ENCODE measurements at places on chromosomes 6 and 20.

DNA sequence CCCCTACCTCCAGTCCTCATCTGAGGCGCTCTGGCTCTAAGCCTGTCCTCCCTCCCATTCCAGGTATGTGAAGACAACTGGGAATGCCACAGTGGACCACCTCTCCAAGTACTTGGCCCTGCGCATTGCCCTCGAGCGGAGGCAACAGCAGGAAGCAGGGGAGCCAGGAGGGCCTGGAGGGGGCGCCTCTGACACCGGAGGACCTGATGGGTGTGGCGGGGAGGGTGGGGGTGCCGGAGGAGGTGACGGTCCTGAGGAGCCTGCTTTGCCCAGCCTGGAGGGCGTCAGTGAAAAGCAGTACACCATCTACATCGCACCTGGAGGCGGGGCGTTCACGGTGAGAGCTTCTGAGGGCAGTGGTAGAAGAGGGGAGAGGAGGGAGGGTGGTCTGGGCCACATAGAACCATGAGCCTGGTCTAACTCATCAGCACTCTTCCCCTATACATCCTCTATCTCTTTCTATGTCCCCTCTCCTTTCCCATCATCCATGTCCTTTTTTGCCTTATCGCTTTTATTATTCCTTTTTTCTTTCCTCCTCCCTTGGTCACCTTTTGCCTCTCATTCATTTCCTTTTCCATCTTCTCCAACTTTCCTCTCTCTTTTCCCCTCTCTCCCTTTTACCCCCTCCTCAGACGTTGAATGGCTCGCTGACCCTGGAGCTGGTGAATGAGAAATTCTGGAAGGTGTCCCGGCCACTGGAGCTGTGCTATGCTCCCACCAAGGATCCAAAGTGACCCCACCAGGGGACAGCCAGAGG is 3.5 kb downstream of the RING1 start:
- no peak for DNase-seq

DNA sequence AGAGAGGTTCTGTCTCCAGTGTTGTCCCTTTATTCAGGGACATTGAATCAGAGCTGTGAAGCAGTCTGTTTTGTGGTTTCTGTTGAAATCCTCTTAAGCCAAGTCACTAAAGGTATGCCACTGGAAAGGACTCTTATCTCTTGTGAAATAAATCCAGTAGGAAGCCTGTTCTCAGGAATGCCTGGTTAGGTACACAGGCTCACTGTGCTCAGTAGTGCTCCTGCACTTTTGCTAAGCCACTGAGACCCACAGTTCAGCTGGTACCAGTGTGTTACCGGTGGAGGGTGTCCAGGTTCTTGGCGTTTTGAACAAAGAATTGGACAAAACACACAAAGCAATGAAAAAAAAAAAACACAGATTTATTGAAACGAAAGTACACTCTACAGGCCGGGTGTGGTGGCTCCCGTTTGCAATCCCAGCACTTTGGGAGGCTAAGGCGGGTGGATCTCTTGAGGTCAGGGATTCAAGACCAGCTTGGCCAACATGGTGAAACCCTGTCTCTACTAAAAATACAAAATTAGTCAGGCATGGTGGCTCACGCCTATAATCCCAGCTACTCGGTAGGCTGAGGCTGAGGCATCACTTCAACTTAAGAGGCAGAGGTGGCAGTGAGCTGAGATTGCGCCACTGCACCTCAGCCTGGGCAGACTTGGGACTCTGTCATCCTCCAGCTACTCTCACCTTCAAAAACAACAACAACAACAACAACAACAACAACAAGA is 186.1 kb downstream of the JARID2 start:
- no peak for DNase-seq

GRCh38 chr6:29524444-29525310 is 34.9 kb downstream of the UBD start:
- DNase-seq: no peak

DNA sequence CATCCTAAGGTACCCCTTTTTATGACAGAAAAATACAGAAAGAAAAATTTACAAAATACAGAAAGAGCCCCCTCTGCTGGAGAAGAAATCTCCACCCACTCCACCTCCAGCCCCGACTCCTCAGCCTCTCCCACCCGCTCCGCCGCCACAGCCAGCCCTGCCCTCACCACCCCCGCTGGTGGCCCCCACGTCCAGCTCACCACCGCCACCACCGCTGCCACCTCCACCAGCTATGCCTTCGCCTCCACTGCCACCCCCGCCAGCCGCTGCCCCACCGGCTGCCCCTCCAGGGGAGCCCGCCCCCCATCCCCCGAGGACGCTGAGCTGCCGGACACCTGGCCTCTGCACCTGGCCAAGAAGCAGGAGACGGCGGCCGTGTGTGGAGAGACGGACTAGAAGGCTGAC is 17.7 kb downstream of the WFDC2 start:
- no peak for DNase-seq

DNA sequence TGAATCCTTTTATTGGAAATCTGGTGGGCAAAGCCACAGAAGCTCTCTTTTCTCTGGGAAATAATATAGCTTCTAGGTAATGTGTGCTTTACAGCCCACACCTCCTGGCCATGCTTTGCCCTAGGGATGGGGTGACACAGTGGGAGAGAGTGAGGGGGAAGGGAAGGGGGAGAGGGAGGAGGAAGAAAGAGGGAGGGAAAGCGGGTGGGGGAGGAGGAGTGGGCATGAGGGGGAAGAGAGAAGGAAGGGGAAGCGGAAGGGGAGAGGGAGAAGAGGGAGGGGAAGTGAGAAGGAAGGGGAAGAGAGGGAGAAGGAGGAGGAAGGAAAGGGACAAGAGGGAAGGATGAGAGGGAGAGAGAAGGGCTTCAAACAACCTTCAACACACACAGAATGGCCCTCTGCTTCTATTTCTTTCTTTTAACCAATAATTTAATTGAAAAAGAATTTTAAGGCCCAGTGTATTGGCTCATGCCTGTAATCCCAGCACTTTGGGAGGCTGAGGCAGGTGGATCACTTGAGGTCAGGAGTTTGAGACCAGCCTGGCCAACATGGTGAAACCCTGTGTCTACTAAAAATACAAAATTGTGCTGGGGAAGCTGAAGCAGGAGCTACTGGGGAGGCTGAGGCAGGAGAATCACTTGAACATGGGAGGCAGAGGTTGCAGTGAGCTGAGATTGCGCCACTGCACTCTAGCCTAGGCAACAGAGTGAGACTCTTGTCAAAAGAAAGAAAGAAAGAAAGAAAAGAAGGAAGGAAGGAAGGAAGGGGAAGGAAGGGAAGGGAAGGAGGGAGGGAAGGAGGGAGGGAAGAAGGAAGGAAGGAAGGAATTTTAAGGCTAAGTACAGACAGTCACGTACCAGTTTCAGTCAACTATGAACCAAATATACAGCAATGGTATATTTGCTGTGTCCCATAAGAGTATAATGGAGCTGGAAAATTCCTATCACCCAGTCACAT is 75.2 kb downstream of the RSPH3 start:
- no peak for DNase-seq

DNA sequence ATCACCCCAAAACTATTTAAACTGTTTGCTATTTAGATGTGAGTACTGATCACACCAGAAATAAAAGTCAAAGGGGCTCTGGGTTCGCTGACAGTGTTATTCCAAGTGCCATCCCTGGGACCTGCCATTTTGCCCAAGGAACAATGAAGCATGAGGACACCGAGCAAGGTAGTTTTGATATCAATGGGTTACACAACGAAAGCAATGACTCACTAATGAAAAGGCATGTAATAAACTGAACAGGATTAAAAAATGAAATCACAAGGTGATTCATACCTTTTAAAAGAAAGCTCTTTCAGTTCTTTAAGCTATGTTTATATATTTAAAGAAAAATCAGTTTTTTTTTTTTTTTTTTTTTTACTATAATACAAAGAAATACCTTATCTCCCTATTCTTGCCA is 102.0 kb downstream of the HS3ST5 start:
- no peak for DNase-seq

GRCh38 chr20:1010659-1011058 is 8.5 kb upstream of the RSPO4 start:
- DNase-seq: no peak

- DNase-seq: no peak
Measured at GRCh38 chr20:3828798-3829197, 8.5 kb downstream of the AP5S1 start.
